ENCODE measurements at places on chromosomes 7 and 10.

DNA sequence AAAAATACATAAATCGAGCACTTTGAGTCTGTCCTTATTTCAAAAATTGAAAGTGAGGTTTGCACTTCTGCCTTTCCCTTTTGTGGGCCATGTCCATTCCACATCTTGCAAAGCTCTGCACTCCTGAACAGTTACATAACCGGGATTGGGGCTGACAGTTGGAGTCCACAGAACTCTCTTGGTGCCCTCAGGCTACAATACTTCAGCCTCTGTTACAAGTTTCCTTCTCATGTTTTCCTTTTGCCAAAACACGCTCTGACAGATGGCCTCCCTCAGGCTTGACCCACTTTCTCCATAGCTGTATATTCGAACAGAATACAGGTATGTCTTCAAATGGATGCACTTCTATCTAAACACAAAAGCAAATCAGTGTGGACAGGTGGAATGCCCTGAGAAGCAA is 335.9 kb downstream of the WDR37 start:
- no peak for DNase-seq

DNA sequence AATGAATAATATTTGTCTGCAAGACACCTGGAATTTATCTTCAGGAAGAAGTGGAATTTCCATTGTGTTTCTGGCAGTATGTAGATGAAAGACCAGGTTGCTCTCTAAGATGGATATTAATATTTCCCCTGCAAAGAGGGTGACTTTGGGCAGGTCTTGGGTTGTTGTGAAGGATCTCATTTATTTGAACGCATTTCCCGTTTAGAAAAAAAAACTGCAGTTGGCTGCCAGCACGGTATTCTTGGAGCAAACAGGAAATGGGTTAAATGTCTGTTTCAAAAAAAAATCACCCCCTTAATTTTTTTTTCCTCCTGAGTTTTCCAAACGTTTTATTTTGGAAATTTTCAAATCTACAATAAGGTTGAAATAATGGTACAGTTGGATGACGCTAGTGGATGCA is 11.5 kb downstream of the EIF4H start:
- DNase-seq: no peak

- no peak for DNase-seq
These were observed 128.9 kb downstream of the MTPAP start for GRCh38 chr10:30219971-30220751.

DNA sequence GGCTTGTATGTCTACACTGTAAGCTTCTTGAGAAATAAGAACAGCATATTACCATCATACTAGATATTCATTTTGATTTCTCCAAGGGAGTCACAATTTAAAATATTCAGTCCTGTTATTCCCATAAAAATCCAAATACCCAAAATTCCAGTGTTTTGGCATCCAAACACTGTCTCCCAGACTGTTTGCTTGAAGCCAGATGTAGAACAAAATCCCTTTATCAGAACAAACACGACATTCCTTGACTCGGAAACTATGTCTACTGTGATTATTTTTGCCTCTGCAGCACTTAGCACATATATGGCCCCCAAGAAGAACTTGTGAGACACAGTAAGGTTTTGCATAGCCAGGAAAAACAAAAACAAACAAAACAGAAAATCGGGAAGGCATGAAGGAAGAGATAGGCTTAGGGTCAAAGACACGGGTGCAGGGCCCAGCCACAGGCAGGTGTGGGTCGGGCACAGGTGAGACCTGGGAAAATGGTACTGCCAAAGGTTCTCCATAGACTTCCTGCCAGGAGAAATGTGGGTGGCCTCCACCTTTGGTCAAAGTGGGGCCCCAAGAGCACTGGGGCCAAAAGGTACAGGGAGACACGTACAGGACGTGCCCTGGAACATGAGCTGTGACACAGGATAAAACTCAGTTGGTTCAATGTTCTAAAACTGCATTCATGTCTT is 36.5 kb downstream of the CPXM2 start:
- no peak for DNase-seq

- no peak for DNase-seq
These were observed 810.7 kb upstream of the AUTS2 start for GRCh38 chr7:68787566-68787965.

DNA sequence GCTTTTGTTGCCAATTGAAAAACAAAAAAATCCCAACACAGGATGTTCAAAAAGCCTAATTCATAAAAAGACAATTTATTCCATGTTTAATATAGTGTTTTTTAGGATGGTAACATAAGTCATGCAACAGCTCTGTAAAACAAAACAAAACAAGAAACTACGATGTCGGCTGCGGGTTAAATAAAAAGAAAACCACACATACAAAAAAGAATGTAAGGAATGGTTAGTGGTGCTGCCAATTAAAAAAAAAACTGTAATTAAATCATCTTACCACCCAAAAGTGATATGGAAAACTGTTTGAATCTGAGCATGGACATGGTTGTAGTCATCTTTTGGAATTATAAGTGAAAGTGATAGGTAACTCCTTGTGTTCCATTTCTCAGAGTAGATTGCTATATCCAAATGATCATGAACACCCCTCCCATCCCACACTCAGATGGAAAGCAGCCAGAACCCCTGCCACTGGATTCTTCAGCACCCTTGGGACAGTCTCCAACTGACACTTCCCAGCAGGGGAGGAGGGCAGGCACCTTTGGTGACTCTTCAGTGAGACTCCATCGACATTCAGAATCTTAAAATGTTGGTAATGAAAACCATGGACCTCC is 14.3 kb upstream of the DAGLB start:
- DNase-seq: no peak

GRCh38 chr10:51000976-51001375 is 73.3 kb upstream of the PRKG1 start:
- no peak for DNase-seq

- no peak for DNase-seq
These were observed 104.3 kb upstream of the STEAP1B start for GRCh38 chr7:22604246-22604645.

DNA sequence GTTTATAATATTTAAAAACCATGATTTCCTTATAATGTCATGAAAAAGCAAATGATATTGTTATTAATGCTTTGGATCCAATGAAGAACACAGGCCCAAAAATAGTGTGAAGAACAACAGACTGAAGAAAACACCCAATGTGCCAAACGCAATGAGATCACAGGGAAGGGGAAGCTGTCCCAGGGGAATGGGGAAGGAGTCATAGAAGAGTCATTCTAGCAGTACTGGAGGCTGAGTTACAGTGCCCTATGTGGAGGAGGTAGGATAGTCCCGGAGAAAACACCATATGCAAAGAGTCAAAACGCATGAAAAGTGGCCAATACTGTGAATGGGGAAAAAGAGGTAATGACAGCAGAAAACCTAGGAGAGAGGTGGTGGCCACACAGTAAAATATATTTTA is 50.9 kb downstream of the TPK1 start:
- DNase-seq: no peak

DNA sequence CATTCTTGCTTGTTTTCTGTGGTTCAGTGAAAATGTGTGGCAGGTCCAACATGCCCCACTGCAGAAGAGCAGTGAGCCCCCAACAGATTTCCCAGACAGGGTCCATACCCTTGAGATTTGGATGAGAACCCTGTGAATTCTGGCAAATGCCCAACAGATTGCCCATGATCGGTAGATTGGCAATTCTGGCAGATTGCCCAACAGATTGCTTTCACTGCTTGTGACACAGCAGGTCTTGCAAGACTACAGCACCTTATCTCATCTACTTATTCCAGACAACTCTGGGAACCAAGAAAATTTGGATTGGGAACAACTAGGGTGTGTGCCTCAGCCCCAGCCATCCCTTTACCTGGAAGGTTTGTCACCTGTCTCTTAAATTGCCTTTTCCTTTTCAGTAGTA is 143.7 kb upstream of the COL1A2 start:
- DNase-seq: no peak

GRCh38 chr10:97230146-97230545 is 44.4 kb upstream of the SLIT1 start:
- DNase-seq: no peak

- no peak for DNase-seq
These were observed 24.2 kb upstream of the RASSF4 start for GRCh38 chr10:44935201-44935965.
